ENCODE measurements at places on chromosomes 11 and 22.

GRCh38 chr11:64936539-64936938 is 846 bp upstream of the GPHA2 start:
- no peak for DNase-seq

DNA sequence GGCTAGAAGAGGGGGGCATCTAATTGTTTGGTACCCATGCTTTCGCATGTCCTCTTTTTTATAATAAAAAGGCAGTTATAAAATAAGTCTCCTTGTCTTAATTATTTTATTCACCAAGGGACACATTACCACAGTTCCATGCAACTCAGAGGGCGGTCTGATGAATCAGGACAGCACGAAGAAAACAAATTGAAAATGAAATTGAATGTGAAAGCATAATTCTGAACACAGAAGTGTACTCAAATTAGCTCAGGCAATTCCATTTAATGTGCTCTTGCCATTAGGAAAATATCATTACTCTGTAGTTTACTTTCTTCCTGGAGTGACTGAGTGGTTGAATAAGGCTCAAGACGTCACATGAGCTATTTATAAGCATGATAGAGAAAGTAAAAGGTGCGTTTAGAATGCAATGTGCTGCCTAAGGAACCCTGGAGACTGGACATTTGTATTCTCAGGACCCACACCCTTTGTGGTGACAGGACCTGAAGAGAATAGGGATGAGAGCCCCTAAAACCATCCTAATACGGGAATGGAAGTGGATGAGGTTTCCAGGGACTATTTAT is 59.6 kb downstream of the MTNR1B start:
- no peak for DNase-seq

GRCh38 chr11:61880454-61880853 is 10.9 kb downstream of the FADS3 start:
- DNase-seq = no peak

DNA sequence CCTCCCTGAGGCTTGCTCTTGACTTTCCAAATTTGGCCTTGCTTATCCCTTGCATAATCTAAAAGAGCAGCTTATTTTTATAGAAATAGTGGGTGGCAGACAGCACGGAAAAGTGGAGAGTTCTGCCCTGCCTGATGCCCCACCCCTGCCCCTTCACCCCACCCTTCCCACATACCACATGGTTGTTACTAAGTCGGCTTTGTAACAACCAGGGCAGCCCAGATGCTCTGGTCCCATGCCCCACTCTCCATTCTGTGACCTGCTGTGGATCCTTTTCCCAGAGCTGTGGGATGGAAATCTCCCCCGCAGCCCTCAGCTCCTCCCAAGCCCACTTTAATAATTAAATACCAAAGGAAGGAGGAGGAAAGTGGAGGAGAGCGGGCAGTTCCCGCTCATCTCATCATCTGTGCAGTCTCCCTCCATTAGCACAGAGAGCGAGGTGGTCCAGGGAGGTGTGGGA is 10.9 kb downstream of the MRGPRF start:
- no peak for DNase-seq

DNA sequence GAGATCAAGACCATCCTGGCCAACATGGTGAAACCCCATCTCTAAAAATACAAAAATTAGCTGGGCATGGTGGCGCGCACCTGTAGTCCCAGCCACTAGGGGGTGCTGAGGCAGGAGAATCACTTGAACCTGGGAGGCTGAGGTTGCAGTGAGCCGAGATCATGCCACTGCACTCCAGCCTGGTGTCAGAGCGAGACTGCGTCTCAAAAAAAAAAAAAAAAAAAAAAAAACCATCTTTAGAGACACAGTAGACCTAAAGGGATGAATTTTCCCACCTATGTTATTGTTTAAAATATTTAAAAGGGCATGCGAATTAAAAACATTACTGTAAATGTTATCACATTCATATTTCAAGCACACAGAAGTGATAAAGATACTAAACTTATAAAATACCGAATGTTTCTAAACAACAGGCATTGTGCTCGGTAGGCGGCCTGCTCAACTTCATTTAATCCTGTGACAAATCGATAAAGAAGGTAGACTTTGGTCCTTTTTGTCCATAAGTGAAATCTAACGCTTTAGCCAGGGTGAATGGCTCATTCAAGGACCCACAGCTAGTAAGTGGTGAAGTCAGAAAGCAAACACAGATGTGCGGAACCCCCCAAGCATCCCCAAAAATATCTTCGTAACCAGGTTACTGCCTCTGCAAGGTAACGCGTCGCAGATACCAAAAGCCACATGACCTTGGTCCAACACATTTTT is 16.1 kb downstream of the NCAPD3 start:
- peak; percentile 18 for DNase-seq

DNA sequence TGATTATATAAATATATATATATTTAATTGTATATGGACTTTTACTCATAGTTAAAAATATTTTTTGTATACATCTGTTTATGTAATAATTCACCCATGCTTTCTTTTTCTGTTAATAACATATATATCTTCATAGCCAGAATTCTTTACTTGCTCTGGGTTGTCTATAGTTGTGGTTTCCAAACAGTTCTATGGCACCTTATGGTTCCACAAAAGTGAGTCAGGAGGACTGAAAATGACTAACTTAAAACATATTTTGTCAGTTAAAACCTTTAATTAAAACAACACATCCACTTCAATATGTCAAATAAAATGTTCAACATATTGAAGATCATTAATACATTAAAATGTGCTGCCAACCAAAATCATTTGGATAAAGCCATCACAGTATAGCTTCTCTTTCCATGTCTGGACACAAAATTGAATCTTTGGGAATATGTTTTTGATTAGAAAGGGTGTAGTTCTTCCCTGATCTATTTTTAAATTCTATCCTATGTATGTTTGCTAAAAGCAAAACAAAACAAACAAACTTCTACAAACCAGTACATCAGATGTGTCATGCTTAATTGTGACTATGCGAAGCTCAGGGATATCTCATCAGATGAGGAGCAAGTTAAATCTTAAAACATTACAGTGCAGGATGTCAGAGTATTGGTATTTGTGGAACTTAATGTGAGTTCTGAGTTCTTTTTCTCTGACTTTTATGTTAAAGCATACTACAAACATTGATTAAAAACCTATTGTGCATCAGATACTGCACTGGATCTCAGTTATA is 1488.4 kb upstream of the TENM4 start:
- no peak for DNase-seq

DNA sequence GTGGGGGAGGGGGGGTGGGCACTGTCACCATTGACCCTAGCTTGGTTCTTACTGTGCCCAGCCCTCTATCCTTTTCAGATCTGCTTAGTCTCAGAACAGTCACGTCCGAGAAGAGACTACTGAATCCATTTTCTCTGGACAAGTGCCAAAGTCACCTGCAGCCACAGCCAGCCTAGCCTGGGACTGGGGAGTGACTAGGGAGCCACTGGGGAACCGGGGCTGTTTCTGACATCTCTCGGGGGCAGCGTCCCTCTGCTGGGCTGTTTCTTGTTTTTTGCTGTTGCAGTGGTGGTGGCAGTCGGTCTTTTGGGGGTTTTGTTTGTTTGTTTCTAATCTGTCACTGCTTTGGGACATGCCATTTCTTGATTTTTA is 8.7 kb downstream of the SLC37A2 start:
- no peak for DNase-seq

DNA sequence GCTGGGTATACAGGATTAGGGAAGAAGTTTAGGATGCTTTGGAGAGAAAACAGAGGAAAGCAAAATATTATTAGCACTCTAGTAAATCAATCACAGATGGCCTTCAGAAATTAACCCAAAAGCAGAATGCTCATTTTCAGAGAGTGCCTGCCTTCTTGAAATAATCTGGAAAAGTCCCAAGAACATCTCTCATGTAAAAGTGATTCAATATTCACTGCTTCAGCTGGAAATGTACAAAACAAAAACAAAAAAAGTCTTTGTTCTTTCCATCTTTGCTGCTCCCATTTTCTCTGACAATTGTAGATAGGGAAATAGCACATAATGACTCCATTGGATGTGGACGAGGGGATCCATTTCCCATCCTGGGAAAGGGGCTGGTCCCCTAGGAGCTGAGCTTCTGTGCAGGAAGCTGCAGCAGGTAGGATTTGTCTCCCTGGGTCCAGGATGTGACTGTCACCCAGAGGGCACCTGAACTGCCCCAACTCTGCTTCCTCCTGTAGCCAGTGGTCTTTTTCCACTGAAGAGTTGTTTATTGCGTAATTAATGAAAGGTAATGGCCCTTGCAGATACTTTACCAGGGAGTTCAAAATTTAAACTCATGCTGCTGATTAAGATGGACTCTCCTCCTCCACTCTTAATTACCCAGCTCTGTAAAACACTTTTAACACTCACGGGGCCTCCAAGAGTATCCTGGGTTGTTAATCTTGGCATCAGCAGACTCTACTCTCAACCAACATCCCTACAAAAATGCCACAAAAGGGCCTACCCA is 57.9 kb downstream of the SC5D start:
- no peak for DNase-seq

DNA sequence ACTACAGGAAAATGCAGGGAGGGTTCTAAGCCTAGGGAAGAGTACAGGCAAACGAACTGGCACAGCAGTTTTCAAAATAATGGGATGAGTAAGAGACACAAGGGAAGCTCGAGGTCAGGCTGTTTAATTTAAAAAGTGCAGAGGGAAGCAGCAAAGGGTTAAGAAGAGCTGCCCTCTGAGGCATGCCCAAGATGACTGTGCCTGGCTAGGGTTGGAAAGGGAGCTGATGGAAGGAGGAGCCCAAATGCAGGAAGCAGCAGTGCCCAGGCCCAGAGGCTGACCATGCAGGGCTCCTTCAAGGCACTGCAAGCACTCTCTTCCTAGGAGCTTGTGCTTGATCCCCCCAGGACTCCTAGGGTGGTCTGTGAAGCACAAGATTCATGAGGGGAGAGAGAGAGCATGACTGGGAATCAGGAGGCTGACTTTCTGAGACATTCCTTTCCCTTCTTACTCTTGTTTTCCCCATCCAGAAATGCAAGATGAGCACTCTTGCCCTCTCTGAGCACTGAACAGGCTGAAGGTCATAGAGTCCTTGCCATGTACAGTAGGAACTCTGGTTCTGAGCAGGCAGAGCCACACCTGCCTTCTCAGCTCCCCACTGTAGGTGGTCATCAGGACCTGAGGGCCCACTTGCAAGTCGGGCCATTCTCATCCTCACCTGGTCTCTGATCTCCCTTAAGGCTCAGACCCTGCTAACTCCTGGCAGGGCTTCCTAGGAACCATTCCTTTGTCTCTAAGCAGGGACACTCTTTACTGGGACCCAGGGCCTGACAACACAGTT is 46.7 kb upstream of the DRD2 start:
- DNase-seq = no peak

DNA sequence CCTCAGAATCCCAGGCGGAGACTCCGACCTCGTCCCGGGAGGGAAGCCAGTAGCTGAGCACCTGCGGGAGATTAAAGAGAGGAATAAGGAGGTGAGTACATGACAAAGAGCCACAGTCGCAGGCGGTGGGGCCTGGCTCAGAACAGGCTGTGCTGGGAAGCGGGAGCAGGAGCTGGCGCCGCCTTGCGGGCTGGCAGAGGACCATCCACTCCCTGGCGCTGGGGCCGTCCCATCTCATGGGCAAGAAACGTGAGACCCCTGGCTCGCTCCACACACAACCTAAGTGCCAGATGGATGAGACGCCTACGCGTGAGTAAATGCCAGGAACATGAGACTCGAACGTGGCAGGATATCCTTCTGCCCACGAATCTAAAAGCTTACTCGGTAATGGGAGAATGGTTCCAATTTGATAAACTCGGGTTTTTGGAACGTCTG is 6.3 kb downstream of the CEND1 start:
- DNase-seq = no peak

- no peak for DNase-seq
Measured at GRCh38 chr11:16783321-16783801, 44.9 kb downstream of the C11orf58 start.

GRCh38 chr11:46607516-46607915 is 9.5 kb downstream of the HARBI1 start:
- no peak for DNase-seq

GRCh38 chr11:13227676-13228255 is 49.8 kb upstream of the BMAL1 start:
- no peak for DNase-seq

DNA sequence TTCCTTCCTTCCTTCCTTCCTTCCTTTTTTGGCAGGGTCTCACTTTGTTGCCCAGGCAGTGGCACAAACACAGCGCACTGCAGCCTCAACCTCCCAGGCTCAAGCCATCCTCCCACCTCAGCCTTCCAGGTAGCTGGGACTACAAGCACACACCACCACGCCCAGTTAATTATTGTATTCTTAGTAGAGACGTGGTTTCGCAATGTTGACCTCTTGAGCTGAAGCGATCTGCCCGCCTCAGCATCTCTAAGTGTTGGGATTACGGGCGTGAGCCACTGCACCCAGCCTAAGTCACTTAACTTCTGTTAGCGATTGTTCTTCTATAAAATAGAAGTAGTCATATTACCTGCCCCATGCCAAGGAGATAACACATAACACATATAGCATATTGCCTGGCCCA is 2.8 kb upstream of the SYTL2 start:
- no peak for DNase-seq

Measured in Jurkat, Clone E6-1 (cell line).